ENCODE measurements at places on chromosomes 5 and 9.

- DNase-seq: no peak
These were observed 12.5 kb upstream of the PARP8 start for GRCh38 chr5:50653946-50654345.

DNA sequence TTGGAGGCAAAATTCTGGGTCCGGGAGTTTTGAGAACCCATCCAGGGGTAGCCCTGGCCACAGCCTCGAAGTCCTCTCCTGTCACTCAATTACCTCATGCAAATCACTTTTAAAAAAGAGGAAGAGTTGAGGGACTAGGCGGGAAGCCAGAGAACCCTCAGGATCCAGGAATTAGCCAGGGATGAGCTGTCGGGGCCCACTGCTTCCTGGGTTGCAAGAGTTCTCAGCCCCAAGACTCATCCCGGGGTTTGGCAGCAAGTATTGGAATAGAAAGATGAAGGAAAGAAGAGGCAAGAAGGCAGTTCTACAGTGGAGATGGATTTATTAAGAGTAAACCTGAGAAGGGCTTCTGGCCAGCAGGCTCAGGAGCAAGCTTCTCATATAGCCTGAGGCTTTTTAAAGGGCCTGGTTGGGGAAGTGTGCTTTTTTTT is 25.6 kb downstream of the C9orf50 start:
- DNase-seq: no peak

DNA sequence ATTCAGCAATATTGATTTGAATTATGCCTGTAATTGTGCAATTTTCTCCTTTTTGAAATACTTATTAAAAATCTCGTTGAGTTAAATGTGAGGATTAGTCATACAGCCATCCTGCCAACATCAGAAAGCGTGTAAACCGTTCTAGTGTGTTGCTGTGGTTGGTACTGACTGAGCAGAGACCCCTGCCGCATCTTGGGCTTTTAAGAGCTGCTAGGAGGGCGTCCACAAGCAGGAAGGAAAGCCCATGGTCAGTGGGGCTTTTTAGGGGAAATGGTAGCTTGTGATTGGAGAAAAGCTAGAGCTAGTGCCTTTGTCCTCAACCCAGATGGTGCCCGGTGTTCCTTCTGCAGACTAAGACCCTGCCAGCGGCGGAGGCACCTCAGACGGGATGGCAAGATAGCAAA is 1.3 kb downstream of the SDHA start:
- peak; percentile 23 for DNase-seq

DNA sequence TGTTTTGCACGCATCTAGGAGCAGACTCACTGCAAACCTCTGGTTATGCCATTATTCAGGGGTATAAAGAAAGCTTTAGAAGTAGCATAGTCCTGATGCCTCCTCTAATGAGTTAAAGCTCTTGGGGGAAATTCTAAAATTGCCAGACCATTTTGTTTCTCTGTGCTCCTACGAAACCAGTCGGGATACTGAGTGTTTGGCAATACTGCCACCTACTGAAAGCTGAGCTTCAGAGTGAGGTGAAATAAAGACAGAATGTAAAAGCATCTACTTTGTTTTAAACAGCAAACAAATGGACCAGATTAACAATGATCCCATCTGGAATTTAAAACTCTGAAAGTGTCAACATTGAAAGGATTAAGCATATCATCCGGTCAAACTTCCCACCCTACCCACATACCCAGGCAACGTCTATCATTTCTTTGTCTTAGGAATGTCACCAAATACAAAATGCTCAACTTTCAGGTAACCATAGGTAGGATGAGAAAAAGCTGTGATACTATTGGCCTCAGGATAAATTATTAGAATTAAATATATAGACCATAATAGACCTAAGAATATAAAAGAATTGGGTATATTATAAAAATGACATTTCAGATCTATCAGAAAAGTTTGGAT is 77.8 kb upstream of the SHISAL2B start:
- DNase-seq: no peak

Data from T-helper 2 cell treated with Interferon-gamma antibody and Interleukin-4, amounts not matched to agents 5 μg/mL and 100 μg/mL, for 36 hours (primary cell).